Bone marrow (tissue), 2 donors: ENCODE measurements at places on chromosomes 7 and 10.
A peak's percentile ranks its signal among the peaks of the same experiment; 100 is the strongest.

DNA sequence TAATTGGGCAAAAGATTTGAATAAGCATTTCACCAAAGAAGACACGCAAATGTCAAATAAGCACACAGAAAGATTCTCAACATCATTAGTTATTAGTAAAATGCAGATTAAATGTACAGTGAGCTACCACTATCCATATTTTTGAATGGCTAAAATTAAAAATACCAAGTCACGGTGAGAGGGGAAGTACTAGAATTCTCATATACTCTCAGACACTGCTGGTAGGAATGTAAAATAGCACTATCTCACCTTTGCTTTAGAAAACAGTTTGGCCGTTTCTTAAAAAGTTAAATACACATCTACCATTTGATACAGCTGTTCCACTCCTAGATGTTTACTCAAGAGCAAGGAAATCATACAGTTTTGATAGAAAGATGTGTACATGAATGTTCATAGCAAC lies 115.8 kb upstream of the CELF2 start:
- DNase-seq, result no peak

DNA sequence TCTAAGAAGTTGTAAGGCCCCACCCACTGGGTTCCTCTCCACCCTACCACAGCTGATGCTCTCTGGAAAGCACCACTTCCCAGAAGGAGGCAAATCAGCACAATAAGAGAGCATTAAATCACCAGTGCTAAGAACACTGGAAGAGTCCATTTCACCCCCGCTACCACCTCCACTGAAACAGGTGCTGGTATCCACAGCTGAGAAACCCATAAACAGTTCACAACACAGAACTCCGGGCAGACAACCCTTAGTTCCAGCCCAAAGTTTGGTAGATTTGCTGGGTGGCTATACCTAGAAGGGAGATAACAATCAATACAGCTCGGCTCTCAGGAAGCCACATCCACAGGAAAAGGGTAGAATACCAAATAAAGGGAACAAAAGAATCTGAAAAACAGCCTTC lies 34.1 kb downstream of the ZNF680 start:
- no peak for DNase-seq

GRCh38 chr7:46007990-46008643 lies 87.0 kb upstream of the IGFBP3 start:
- DNase-seq, result no peak

DNA sequence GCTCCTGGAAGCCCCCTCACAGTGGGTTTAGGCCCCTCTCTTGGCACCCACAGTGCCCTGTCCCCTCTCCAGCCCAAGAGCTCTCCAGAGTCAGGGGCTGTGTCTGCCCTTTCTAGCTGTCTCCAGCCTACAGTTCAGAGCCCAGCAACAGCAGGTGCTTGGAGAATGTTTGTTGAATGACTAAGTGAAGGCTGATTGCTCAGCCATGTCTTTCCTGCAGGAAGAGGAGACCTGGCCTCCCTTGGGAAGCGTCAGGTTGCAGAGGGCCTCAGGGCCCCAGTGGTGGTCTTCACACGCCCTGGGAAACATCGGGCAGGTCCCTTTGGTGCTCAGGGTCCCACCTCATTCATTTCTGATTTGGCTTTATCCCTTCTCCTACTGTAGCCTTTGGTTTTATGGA lies 62.5 kb downstream of the GTF2IRD1 start:
- DNase-seq, result no peak

- no peak for DNase-seq
These were observed 717.3 kb downstream of the XPNPEP1 start for GRCh38 chr10:109205929-109206585.

- no peak for DNase-seq
These were observed 117.3 kb downstream of the FAM53B start for GRCh38 chr10:124626759-124627380.

DNA sequence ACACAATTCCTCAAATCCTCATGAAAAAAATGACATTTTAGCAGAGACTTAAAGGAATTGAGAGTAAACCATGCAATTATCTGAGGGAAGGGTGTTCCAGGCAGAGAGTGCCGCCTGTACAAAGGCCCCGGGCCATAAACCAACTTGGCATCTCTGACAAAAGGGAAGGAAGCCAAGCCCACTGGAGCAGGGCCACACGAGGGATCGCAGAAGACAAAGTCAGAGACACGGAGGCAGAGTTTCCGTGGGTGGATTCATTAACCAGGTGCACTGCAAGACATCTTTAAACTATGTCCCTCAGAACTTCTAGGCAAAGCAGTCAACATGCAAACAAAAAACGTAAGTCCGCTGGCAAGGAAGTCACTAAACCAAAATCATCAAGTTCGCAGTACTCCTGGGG lies 92.0 kb downstream of the SFMBT2 start:
- no peak for DNase-seq

DNA sequence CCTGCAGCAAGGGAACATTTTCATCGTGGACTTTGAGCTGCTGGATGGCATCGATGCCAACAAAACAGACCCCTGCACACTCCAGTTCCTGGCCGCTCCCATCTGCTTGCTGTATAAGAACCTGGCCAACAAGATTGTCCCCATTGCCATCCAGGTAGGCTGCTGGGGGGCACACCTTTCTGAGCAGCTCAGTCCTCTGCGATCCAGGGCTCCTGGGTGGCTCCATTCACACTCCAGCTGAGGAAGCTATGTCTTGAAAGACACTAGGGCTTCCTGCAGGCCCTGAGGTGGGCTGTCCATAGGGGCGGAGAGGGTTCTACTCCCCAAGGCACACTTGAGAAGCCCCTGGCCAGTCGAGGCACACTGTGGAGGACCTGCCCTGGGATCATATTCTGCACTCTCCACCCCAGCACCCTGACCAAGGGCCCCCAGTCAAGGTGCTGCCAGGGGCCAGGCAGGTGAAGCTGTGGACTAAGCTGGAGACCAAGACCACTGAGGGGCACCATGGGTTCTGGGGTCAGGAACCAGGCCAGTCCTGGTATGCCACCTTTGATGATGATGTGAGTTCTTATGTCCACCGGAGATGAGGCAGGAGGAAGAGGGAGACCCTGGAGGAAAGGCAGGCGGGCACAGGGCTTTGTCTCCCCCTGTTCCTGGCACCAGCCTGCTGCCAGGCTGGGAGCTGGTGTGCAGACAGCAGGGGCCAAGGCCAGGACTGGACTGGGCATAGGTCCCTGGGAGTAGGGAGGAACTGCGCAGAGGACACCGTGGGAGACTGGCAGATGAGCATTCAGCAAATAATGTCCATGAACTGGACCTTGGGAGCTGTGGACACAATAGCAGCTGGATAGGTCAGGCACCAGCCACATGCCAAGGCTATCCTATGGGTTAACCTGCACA lies 54.8 kb downstream of the ALOX5 start:
- no peak for DNase-seq

- no peak for DNase-seq
These were observed 47.9 kb downstream of the CSGALNACT2 start for GRCh38 chr10:43186150-43186549.

- no peak for DNase-seq
These were observed 355.3 kb downstream of the PRPF18 start for GRCh38 chr10:13942035-13942434.

DNA sequence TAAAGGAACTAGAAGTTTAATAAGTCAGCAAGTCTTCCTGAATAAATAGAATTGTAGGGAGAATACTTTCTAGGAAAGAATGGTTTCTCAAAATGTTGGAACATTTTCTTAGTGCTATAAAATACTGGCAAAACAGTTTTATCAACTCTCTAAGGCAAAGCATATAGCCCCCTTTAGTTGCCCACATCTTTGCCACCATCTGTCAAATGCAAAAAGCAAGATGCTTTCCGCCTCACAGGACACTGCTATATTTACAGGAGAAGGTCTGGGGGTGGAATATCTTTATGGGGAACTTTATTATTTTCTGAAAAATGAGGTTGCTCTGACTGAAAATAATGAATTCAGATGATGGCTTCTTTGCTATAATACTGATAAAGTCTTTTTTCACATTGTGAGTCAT lies 78.3 kb downstream of the SVOPL start:
- no peak for DNase-seq

GRCh38 chr10:79298403-79299244 lies 48.6 kb upstream of the PPIF start:
- DNase-seq, result peak; percentile 64

- DNase-seq, result no peak
These were observed 6.2 kb upstream of the ITGB1 start for GRCh38 chr10:32964270-32964669.

- DNase-seq, result no peak
These were observed 11.5 kb upstream of the FGFR2 start for GRCh38 chr10:121609426-121610380.
